ENCODE measurements at places on chromosomes 12 and 14.

DNA sequence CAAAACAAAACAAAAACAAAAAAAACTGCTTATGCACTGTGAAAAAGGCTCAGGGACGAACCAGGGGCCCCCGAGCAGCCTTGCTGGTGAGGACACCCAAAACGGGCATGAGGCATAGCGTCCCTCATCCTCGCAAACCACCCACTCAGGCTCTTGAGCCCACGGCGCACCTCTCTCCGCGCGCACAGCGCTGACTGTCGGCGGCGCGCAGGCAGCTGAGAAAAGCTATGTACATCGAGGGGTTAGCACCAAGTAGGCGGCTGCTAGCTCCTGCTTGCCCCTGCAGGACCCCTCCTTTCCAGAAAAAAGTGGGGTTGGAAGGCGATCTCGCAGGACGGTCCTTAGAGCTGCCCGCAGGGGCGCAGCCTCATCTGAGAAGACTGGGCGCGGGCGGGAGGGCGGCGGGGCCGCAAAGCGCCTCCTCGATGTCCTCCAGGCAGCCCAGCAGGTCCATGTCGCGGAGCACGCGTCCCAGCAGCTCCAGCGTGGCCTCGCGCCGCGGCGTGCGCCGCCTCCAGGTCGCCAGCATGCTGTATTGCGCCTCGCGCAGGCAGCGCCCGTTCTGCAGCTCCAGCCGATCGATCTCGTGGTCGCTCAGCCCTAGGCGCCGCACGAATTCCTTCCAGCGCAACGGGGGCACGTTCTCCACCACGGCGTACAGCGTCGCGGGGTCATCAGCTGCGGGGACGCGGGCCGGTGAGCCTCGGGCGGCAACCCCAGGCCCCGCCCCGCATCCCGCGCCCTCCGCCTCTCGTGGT is 12.8 kb downstream of the TNFRSF1A start:
- no peak for DNase-seq

DNA sequence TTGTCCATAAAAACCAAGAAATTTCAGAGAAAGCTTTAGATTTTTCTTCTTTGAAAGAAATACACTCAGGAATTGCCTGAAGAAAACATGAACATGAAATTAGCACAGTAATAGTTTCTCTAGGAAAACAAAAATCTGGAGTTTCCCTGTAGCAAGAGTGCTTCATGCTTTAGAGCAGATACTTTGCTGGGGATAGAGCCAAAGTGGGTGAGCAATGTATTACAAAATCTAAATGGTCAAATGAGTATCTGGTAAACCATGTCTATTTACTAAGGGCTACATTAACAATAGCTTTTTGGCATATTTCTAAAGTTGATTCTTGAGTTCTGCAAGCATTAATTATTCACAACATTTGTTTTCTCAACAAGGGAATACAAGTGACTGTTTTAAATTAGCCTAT is 26.2 kb downstream of the AVPR1A start:
- no peak for DNase-seq

- DNase-seq = no peak
Measured at GRCh38 chr14:103257211-103257962, 76.7 kb upstream of the EIF5 start.

DNA sequence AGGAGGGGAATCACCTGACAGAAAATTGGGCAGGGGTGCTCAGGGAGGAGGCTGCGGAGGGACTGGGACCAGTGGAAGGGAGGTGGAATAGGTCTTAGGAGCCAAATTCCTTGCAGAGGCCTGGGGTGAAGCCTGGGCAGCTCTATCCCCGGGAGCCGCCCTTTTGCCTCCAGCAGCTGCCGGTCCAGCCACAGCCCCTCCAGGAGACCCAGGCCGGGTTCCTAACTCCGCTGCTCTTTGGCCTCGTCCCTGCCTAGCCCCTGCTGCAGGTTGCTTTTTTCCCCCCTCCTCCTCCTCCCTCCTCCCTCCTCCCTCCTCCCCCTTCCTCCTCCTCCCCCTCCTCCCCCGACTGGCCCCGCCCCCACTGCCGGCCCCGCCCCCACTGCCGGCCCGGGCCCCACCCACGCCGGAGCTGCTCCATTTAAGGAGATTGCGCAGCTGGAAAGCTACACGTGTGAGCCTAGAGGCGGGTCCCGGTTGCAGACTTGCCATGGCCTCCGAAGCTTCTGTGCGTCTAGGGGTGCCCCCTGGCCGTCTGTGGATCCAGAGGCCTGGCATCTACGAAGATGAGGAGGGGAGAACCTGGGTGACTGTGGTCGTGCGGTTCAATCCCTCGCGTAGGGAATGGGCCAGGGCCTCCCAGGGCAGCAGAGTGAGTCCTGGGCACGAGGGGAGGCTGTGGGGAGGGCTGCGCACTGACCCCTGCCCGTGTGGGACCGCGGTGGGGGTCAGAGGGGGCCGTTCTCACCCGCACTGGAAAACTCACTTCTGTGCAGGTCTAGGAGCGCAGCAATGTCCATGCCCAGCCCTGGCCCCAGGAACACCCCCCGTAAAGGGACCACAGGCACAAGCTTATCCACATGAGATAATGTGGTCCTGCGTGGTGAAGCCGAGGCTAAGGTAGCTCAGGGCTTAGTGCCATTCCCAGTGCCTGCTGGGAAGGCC is at the start of gene TCL1B:
TCL1B (plus strand) TSS at position 449 of the 945 bp plus-strand sequence; CDS start at position 491, 42 bp downstream.
- DNase-seq = no peak

- DNase-seq = no peak
Measured at GRCh38 chr14:55301437-55302121, 30.4 kb downstream of the FBXO34 start.

Data from central memory CD4-positive, alpha-beta T cell (primary cell).